ENCODE measurements at places on chromosomes 16 and 17. TPM values are rescaled to one million over a fixed set of nuclear protein-coding genes. Genes with fewer than 3 reads are reported as not detected.

Gene GEMIN4
- polyA plus RNA-seq, result 21.7 TPM

Gene PRSS8
- polyA plus RNA-seq, result 62.3 TPM

Gene GGT6
- polyA plus RNA-seq, result 6.8 TPM

Gene ACTG1
- 3,390 TPM for polyA plus RNA-seq

Gene C17orf100
- polyA plus RNA-seq, result 11.2 TPM

Gene ARL2BP
- 76.3 TPM for polyA plus RNA-seq

Gene MLKL
- 3.5 TPM for polyA plus RNA-seq

DNA sequence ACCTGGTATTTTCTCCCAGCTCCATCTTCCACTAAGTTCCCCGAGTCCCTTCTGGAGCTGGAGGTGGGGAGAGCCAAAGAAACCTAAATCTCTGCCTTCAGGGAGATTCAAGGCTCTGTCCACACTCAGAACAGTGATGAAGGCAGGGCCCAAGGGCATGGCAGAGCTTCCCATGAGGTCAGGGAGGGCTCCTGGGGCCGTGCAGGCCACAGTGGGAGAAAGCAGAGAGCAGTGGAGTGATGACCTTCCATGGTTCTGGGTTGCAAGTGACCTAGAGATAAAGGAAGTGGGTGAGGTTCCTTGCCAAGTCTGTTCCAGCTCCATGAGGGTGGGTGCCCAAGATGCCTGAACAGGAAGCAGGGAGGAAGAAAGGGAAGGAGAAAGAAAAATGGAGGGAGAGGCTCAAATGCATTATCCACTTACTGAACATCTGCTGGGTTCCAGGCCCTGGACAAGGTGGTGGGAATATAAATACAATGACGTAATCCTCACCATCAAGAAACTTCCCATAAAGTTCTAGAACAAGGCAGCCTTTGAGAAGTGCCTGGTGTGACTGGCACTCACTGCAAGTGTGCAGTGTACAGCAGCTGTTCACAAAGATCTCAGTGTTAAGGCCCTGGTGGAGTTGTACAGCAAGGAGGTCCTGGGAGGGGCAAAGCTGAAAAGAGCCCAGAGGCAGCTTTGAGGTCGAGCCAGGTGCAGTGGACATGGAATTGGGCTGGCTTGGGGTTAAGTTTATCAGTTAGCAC, 13.3 kb downstream of the TBKBP1 start:
- no peak for DNase-seq

GRCh38 chr16:71360378-71360777, 1.9 kb downstream of the CALB2 start:
- no peak for DNase-seq

DNA sequence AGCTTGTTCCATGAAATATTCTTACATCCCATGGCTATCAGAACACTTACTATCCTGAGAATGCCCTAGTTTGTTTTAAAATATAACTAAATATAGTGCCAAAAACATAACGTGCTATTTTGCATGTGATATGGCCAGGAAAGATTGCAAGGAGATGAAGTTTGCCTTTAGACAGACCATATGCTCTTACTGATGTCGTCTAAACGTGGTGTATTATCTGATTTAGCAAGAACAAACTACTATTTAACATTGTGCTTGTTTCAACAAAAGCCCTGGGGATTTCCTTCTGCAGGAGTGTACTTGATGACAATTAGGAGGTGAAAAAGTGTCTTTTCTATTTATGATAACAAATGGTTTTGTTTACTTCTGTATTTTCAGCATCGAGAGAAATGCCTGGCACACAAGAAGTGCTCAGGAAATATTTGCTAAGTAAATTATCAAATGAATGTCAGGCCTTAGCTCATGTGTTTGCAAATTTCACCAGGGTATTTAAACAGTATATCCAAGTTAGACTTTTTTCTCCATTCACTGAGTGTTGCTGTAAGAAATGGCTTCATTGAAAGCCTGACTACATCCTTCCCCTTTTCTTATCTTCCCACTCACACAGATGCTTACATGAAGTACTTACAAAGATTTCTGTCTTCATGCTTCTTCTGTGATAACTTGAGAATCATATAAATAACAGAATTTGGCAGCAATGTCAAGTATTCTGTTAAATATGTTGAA, 1033.6 kb downstream of the CDH8 start:
- DNase-seq, result no peak

DNA sequence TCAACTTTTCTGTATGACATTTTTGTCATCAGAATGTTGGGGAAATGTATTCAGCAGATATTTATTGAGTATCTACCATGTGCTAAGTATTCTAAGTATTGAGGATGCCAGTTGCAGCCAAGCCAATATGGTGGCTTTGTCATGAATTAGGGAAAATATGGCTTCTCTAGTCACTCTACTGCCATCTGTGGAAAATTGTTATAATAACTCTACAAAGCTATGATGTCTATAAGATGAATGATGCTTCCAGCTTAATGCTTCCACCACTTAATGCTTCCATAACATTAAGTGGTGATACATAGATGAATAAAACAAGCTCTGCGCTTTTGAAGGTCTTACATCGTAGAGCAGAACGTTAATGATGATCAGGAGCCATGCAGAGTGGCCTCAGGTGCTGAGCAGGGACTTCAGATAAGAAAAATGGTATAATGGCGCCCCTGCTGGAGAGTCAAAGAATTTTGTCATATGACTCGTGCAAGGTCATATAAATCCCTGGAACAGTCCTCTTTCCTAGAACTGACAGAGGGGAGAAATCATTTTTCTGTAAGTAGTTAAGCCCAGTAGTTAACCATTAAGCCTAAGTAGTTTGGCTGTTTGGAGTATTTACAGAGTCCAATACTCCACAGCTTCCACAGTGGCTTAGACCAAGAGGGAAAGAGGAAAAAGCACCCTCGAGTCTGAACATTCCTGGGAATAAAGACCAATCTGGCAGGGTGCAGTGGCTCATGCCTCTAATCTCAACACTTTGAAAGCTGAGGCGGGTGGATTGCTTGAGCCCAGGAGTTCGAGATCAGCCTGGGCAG, 2.7 kb upstream of the TMIGD1 start:
- no peak for DNase-seq

- DNase-seq, result no peak
Observed at GRCh38 chr16:3798838-3799237, 81.5 kb upstream of the TRAP1 start.

GRCh38 chr16:9003322-9003721, 39.6 kb upstream of the USP7 start:
- no peak for DNase-seq

DNA sequence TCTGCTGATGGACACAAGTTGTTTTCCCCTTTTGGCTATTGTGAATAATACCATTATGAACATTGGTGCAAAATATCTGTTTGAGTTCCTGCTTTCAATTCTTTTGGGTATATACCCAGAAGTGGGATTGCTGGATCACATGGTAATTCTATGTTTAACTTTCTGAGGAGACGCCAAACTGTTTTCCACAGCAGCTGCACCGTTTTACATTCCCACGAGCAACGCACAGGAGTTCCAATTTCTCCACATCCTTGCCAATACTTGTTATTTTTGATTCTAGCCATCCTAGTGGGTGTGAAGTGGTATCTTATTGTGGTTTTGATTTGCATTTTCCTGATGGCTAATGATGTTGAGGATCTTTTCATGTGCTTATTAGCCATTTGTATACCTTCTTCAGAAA, 43.4 kb upstream of the GAS7 start:
- DNase-seq, result no peak

DNA sequence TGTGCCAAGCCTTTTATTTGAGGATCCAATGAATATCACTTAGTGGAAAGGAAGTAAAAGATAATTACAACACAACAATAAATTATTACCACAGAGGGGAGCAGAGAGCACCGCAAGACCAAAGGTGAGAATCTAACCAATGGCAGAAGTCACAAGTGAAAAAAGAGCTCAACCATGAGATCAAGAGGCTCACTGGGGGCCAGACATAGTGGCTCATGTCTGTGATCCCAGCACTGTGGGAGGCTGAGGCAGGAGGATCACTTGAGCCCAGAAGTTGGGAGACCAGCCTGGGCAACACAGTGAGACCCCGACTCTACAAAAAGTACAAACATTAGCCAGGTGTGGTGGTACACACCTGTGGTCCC, 17.7 kb downstream of the ANKRD11 start:
- no peak for DNase-seq

DNA sequence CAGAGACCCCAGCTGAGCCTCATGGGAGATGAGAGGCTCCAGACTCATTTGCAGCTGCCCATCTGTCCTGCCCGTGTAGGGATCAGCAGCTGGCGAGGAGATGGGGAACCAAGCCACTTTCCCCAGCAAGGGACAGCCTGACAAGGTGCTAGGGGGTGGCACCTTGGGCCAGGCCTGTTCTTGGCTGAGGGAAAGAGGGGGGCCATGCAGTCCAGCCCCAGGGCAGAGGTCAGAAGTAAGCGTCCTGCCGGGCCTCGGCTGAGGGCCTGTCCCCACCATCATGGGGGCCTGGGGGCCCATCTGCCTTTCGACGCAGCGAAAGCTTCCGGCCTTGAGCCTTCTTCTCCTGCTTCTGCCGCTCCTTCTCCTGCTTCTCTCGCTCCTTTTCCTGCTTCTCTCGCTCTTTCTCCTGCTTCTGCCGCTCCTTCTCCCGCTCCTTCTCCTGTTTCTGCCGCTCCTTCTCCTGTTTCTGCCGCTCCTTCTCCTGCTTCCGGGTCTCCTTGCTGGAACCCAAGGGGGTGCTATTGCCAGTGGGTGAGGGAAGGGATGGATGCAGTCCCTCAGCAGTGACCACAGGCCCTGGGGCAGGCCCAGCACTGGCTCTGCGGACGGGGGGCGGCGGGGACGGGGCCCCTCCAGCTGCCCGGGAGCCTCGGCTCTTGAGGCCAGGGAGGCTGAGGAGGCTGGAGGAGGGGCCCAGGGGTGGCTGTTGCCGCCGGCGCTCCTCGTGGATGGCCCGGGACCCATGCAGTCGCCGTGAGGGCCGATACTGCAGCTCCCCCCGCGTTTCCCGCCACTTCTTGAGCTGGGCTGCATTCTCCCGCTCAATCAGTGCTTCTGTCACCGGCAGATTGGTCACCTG, 2.8 kb upstream of the CD2BP2 start:
- no peak for DNase-seq

GRCh38 chr17:48961516-48962233, 6.7 kb downstream of the GIP start:
- DNase-seq, result no peak

DNA sequence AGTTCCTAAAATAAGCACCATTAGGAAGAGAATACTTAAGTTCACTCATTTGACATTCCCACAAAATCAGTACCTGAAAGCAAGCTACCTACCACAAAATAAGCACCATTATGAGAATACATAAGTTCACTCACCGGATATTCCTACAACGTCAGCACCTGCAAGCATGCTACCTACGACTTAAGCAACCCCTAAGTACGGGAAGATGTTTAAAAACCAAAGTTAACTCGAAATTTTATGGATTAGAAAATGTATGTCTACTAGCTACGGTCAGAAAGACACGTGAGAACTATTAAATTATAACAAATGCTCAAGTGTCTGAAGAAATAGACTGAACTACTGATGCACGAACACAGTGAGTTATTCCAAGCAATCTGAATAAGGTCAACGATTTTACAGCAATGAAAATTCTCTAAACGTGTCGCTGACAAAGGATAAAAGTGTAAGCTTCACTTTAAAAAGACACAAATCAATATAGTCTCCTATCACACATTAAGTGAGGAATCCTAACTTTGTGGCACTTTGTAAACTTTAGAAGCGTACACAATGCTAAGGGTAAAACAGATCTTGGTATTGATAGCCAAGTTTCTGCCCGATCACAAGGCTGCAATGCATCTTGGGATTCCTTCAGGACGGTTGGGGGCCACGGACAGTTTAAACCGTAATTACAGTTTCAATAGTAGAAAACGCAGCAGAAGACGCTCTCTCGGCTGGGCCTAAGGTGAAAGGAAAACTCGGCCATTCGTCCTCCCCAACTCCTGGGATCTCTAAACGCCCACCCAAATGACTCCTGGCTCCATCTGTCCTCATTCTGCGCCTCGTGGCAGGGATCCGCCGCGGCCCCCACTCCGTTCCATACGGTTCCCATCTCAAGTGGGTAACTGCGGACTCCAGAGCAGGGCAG, 1.3 kb downstream of the GSPT1 start:
- DNase-seq, result no peak

GRCh38 chr16:50463581-50464324, 84.4 kb upstream of the NKD1 start:
- no peak for DNase-seq

- no peak for DNase-seq
Observed at GRCh38 chr16:88798772-88799455, 4.7 kb upstream of the CDT1 start.

DNA sequence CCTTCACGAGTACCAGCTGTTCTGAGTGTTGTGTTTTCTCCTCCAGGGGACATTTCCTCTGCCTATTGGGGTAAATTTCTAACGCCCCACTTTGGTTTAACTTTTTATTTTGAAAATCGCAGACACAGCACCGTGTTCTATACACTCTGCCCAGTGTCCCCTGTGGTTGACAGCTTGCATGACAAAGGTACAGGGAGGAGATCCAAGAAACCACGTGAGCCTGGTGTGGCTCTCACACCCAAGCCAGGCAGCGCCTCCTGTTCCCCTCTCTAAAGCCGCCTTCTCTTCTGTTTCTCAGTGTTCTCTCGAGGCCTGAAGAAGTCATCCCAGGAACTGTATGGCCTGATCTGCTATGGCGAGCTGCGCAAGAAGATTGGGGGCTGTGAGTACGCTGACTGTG, 25.4 kb downstream of the CRAMP1 start:
- no peak for DNase-seq

GRCh38 chr17:60926466-60927183, 249.0 kb downstream of the BCAS3 start:
- no peak for DNase-seq

GRCh38 chr16:77785373-77785764, 3.0 kb upstream of the VAT1L start:
- no peak for DNase-seq

GRCh38 chr16:21603928-21604327, 4.6 kb downstream of the METTL9 start:
- no peak for DNase-seq

GRCh38 chr16:87615621-87616041, 13.3 kb downstream of the JPH3 start:
- DNase-seq, result no peak

DNA sequence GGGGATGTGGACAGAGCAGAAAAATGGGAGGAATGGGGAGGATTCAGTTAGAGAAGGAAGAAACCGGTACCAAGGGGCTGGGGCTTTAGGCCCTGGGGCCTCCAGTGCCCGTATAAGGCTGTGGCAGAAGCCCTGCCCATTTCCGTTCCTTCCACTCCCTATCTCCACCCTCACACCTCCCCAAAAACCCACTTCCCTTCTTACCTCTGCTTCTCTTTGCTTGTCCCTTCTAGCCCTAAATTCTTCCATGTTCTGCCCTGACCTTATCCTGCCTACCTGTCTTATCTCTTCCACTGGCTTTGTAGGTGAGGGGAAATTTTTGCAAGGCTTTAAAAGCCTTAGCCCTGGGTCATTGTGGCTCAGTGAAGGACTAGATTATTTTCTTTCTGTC, 4.1 kb downstream of the RNF167 start:
- DNase-seq, result no peak

GRCh38 chr17:63596856-63597586, 3.7 kb upstream of the TACO1 start:
- no peak for DNase-seq

DNA sequence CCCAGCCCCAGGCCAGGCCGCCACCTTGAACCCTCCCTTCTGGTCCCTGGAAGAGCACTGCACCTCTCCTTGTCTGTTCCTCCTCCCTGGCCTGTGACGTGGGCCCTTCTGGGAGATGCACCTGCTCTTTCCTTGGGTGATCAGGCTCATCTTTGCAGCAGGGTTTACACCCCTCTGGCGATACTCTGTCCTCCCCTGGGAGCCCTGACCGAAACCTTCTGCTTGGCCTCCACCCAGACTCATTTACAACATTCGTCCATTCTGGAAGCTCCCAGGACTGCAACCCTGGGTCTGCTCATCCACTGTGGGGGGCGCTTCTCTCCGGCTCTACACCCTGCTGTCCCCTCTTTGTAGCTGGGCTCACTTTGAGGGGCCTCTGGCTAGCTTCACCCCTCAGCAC, 73.3 kb downstream of the PGS1 start:
- DNase-seq, result no peak
